Diencephalon (tissue), 1 donor: ENCODE measurements at places on chromosomes 11 and 22. TPM values are rescaled to one million over a fixed set of nuclear protein-coding genes. Genes with fewer than 3 reads are reported as not detected.

PITPNM1 gene
- total RNA-seq: 81.7 TPM

HBG1 gene
- 3.5 TPM for total RNA-seq

HTR3A gene
- 0.23 TPM for total RNA-seq

RAB39A gene
- 27.0 TPM for total RNA-seq

LGR4 gene
- total RNA-seq: 36.9 TPM

SCN3B gene
- total RNA-seq: 120 TPM

FAM180B gene
- not detected for total RNA-seq

SCT gene
- total RNA-seq: not detected

PRDM10 gene
- total RNA-seq: 12.0 TPM
